ENCODE measurements at places on chromosomes 6 and 20.
A peak's percentile ranks its signal among the peaks of the same experiment; 100 is the strongest.

DNA sequence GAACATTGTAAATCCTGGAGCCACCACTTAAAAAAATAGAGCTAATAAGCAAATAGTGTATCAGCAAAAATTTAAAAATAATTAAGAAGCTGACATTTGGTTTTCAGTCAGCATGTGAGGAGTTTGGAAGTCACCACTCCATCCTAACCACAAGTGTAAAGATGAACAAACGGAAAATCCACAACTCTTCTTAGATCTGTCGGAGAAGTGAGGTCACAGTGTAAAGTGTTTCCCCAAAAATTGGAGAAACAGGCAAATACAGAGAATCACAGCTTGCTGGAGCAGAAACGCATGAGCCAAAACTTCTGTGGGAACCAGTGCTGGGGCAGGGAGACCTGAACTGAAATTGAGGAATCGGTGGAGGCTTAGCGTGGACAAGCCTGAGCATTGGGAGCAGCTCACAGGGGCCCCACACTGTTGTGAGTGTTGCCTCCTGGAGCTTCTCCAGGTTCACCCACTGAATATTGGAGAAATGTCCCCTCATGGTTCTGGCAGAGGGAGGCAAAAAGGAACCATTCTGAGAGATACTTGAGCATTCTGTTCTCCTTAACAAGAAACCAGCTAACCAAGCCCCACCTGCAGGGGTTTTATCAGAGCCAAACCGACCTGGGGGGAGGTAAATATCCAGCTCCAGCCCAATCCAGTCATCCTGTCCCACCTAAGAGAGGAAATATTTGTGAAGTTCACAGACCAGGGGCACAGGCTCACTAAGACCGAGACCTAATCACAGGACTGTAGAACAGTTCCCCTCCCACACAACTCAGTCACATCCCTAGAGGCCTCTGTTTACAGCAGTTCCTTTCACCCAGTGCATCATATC lies 192.0 kb downstream of the ERMARD start:
- no peak for DNase-seq

DNA sequence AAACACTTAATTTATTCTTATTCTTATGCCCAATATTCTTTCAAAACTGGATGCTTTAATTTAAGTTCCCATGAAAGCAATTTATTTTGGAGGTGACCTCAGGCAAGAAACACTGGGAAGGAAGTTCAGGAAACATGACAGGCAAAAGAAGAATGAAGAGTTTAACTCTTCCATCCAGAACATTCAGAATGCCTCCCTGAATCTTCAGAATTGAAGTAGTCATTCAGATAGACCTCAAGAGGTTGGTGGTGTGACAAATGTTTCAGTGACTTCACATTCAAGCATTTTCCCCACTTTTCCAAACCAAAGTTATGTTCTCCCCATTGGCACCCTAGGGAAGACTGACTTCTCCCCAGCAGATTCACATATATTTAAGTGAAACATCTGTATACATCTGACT lies 110.5 kb downstream of the HAO1 start:
- DNase-seq, result no peak

DNA sequence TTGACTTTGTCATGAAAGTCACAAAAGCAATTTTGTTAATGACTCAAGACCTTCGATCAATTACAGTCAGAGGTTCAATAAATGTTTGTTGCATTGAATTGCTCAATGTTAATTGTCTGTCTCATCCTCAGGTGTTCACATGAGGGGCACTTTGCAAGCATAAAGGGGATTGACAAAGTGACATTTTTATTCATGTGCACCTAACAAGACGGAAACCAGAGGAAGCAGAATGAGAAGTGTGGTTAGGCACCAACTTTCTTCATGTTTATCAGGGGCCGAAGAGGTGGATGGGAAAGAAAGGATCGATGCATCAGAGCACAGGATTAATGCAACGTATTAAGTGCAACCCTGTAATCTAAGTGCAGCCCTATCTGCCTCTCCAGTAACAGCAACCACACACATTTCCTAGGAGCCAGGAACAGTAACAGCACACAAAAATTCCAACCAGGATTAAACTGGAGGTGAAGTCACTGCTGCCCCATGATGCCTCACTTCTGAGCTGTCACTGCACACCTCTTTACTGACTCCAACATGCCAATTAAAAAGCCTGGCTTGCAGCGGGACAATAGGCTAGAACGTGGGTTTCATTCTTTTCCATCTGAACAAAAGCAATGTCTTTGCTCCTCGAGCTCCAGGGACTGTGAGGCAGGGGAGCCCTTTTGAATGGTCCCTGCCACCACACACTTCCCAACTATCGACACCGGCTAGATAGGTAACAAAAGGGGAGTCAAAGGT lies 262.7 kb downstream of the CD83 start:
- DNase-seq, result peak; percentile 66

DNA sequence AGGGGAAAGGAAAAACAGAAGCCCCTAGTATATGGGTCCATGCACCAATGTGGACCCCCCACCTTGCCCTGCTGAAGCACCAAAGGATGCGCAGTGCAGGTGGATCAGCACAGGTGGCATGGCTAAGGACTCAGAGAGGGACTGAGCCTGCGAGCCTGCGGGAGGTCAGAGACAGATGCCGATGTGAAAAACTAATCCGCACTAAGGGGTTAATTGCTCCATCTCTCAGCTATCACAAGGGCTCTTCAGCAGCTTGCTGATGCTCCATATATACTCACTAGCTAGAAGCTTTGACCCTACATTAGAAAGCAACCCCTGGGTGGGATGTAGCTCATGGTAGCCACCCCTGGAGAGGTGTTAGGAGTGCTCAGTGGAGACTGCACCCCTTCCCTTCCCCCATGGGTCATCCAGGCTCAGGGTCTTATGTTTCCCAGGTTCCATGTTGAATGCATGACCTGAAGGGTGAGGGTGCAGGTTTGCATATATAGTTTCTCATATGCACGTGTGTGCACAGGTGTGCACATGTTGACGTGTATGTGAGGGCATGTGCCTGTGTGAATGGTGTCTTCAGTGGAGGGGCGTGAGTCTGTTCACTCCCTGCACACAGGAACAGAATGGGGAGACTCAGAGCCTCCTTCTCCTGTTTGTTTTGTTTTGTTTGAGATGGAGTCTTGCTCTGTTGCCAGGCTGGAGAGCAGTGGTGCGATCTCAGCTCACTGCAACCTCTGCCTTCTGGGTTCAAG lies 13.4 kb upstream of the IP6K3 start:
- DNase-seq, result no peak

GRCh38 chr6:89398762-89399525 lies 13.1 kb downstream of the RRAGD start:
- DNase-seq, result no peak

- no peak for DNase-seq
Observed at GRCh38 chr6:109610590-109610989, 80.4 kb downstream of the AK9 start.

DNA sequence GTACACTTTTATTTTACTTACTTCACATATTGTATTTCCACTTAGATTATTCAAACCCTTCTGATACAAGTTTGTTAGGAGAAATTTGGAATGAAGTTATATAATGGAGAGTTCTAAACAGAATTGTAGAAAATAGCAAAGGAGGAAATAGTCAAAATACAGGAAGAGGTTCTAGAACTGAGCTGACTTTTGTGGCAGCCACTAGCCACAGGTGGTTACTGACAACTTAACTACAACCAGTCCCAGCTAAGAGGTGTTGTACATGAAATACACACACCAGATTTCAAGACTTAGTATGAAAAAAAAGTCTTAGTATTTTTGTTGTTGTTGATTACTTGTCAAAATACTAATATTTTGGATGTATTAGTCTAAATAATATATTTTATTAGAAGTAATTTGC lies 727.4 kb upstream of the CITED2 start:
- DNase-seq, result no peak

DNA sequence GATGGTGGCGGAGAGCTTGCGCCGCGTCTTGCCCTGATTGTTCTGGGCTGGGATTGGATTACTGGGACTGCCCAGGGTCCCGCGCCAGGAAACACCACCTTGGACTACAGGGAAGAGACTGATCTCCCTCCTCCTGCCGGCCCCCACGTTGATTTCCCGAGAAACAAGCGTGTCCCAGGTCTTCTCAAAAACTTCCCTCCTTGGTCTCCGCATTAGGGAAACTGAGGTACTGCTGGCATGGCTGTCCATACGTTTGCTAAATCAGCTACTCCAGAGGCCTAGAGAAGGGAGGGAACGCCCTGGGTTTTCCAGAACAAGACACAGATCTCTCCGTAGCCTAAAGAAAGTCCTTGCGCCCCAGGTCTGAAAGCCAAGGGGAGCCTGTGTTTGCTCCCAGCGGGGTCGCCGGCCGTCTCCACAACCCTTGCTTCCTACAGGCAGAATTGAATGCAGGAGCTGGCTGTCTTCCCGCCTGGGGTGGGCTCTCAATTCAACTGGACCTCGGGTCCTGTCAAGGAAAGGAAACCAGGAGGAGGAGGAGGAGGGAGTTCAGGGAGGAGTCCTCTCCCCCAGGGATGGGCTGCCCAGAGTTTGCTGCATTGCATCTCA lies 29.2 kb downstream of the TFAP2A start:
- no peak for DNase-seq

- DNase-seq, result peak; percentile 56
Observed at GRCh38 chr6:104623052-104623690, 236.5 kb downstream of the HACE1 start.

- no peak for DNase-seq
Observed at GRCh38 chr6:130138116-130138908, 84.4 kb downstream of the SAMD3 start.

DNA sequence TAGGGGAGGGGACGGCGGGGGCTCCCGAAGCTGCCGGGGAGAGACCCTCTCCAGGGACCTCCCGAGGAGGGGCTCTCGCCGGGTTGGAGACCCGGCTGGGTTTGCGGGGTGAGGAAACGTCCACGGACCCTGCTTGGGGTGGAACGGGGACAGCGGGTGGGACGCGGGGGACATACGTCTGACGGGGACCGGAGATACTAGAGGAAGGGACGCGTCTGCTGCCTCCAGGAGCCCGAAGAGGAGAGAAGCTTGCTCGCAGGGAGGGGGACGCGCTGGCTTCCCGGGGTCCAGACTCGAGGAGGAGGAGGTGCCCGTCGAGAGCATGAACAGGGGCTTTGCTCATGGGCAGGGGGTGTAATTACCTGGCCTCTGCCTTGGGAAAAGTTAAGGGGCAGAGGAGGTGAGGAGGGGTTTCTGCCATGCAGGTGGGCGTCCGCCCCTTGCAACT lies 593 bp downstream of the DNMT3B start:
- no peak for DNase-seq

DNA sequence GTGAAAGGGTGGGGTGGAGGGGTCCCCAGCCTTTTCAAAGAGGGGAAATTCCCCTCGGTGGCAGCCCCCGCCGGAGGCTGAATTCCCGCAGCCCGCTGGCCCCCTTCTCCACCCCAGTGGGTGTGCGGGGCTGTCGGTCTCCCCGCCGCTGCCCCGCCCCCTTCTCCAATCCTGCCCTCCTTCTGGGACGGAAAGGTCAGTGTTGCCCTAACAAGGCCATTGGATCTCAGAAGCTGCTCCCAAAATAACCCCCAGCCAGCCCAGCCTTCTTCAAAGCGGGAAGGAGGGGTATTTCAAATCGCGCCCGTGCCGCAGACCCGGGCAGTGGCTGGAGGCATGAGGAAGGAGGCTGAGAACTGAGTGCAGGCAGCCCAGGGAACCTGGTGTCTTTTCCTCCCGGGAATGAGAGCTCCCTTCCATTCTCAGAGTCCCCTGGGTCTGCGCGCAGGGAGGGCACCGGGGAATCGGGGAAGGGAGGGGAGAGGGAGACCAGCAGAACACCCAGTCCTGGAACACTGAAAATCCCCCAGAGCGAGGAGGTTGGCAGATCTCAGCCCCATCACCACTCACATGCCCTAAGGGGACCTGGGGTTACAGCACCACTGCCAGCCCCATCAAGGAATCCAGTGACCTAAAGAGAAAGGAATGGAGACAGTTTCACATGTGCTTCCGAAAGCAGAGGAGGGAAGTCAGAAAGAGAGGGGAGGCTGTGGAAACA lies at the start of gene JPH2:
JPH2 (minus strand) TSS at position 135 of the 718 bp plus-strand sequence. CDS start 483 bp downstream, outside the sequence.
- DNase-seq, result no peak

GRCh38 chr6:130385064-130385695 lies 19.4 kb downstream of the TMEM200A start:
- no peak for DNase-seq

- peak; percentile 73 for DNase-seq
Observed at GRCh38 chr6:149170564-149171452, 146.7 kb upstream of the TAB2 start.

DNA sequence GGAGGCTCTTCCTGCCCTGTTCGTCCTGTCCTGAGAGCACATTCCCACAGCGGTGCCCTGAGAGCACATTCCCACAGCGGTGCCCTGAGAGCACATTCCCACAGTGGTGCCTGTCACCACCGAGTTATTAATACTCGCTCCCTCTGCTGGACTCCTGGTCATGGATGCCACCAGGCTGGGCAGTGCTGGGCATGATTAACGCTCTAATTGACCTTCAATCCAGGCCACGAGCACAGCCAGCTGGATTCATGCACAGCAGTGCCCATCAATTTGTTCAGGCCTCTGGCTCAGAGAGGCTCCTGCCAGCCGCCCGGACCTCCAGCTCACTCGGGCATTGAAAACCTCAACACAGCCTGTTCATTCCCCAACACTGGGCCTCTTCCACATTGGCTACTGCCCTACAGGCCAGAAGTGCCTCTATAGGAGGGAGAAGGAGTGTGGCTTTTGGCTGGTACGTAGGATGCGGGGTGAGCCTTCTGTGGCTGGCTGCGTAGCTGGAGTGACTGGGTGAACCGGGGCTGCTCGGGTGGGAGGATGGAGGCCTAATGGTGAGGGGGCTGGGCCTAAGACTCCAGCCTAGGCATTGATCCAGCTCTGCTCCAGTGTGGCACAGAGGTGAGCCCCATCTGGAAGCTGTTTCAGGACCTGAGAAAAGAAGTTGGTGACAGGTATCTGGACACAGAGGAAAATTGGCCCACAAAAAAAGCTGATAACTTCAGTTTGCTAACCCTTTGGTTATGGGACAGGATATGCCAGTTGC lies 9.3 kb downstream of the IP6K3 start:
- no peak for DNase-seq

GRCh38 chr6:36926708-36927513 lies 27.6 kb upstream of the PI16 start:
- DNase-seq, result no peak

- DNase-seq, result peak; percentile 78
Observed at GRCh38 chr20:3000852-3001523, 42.4 kb upstream of the GNRH2 start.

- no peak for DNase-seq
Observed at GRCh38 chr20:15576411-15576810, 996.8 kb downstream of the KIF16B start.

DNA sequence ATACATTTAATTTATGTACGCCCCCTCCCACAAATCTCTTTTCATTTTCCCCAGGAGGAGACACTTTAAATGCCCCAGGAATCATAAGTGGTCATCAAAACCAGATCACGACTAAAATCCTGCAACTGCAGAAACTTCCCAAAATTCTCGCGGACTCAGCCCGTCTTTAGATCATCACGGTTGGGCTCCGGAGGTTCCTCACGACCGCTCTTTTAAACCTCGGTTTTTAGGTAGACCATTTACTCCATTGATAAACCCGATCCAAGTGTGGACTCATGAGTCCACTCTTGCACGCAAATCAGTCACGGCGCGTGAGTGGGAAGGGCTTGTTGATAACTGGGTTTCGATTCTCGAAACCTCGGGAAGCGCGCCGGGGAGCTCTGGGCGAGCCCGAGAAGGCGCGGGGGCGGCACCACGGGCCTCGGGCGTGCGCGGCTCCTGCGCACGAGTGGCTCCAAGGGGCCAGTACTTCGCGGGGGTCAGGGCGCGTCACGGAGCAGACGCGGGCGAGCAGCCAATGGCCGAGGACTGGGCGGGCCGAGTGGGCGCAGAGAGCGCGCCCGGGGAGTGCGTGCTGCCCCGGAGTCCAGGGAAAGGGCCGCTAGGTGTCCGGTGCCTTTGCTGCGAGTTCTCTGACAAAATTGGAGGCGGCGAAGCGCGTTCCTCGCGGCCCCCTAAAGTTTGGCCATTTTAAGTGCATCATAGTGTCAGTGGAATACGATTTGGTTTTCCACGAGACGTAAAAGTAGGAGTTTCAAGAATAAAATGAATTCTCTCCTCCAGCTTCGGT lies 635 bp upstream of the TENT5A start:
- no peak for DNase-seq
